ENCODE measurements at places on chromosomes 5 and 9.

DNA sequence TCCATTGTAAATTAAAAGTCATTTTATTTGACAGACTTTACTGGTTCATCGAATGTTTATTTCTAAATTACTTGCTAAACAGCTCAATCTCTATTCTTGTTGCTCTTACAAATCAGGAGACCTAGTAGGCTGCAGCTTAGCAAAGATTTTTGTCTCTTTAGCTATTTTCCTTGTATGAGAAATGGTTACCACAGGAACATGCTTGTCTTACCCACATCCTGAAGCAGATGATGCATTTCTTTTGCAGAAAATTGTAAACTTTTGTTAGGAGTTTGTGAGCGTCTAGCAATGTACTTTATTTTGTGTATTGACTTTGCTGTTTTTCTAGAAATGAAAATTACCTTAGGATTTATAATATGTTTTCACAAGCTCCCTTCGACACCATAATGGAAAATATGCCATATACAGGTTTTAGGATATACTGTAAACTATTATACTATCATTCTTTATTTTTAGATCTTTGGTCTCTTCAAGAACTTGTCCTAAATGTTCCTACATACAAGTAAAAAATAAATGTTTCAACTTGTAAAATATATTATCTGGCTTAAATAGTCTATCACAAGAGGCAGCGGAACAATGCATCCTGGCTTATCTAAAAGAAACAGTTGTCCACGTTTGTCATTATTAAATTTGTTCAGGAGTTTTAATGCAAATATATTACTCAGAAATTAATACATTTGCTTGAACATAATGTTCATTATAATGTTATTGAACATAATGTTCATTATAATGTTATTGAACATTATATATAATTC is 54.1 kb downstream of the SPEF2 start:
- no peak for DNase-seq

- DNase-seq: no peak
Observed at GRCh38 chr5:17796757-17797396, 162.6 kb downstream of the TAF11L14 start.

DNA sequence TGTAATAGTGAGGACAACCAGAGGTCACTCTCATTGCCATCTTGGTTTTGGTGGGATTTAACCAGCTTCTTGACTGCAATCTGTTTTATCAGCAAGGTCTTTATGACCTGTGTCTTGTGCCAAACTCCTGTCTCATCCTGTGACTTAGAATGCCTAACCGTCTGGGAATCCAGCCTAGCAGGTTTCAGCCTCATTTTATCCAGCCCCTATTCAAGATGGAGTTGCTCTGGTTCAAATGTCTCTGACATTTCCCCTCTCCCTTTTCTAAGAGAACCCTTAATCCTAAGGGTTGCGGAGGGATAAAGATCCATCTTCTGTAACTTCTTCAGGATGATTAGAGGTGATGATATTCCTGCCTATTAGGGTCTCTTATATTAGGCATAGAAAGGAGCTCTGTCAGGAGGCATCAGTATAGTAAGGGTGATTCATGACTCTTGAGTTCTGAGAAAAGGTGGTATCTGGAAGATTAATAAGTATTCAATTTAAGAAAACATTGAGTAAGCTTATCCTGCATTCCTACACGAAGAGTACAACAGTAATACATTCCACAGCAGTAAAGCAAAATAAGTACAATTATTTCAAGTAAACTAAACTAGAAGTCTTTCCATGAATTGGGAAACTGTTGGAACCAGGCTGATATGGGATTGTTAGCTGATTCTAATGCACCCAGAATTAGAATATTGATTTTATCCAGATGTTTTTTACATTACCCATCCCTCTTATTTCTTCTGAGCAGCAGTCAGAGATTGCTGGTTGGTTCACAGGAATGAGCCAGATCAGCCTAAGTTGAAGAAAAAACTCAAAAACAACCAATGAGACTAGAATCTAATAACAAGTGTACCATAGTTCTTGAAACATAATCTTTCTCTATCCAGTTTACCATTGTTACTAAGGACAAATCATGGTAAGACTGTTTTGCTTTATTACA is 39.9 kb downstream of the SHC3 start:
- DNase-seq: no peak

DNA sequence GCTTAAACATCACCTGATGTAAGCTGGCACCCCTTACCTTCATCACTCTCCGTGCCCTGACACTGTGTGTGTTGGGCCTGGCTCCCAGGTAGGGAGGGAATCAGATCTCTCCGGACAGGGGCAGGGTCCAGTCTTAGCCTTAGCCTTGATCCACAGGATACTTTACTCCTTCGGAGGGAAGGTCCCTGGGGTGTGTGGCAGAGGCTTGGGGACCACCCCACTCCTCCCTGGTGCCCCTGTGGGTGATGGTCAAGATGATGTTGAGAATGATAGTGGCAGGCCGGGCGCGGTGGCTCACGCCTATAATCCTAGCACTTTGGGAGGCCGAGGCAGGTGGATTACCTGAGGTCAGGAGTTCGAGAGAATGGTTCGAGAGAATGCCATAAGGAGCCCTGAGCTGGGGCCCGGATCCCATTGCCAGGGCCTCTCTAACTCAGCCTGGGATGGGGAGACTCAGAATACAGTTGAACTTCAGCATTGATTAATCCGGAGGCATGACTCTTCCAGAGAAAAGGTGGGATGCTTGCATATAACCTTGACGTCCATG is 269.5 kb downstream of the HSPA4 start:
- no peak for DNase-seq

DNA sequence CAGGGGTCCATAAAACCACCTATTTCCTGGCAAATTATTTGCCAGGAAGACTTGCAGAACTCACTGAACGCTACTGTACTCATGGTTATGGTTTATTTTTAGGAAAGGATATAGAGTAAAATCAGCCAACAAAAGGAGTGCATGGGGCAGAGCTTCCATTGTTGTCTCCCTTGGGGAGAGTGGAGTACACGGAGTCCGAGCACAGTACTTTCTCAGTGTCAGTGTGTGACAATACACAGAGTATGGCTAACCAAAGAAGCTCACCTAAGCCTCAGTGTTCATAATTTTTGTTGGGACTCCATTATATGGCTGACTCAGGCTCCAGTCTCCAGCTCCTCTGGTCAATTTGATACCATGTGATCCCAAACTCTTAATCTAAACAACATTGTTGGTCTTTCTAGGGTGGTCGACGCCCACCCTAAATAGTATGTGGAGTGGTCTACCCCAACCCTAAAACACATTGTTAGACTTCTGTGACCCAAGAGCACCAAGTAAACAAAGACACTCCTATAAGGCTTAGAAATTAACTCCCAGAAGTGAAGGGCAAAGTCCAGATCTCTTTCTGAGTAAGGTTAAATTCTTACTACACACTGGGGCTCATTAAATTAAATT is 74.9 kb downstream of the SLC44A1 start:
- no peak for DNase-seq

- DNase-seq: no peak
Observed at GRCh38 chr9:84808416-84808815, 138.9 kb downstream of the NTRK2 start.

GRCh38 chr5:80117446-80117845 is 82.3 kb downstream of the THBS4 start:
- no peak for DNase-seq

- no peak for DNase-seq
Observed at GRCh38 chr9:136142414-136142796, 23.7 kb upstream of the TMEM250 start.

DNA sequence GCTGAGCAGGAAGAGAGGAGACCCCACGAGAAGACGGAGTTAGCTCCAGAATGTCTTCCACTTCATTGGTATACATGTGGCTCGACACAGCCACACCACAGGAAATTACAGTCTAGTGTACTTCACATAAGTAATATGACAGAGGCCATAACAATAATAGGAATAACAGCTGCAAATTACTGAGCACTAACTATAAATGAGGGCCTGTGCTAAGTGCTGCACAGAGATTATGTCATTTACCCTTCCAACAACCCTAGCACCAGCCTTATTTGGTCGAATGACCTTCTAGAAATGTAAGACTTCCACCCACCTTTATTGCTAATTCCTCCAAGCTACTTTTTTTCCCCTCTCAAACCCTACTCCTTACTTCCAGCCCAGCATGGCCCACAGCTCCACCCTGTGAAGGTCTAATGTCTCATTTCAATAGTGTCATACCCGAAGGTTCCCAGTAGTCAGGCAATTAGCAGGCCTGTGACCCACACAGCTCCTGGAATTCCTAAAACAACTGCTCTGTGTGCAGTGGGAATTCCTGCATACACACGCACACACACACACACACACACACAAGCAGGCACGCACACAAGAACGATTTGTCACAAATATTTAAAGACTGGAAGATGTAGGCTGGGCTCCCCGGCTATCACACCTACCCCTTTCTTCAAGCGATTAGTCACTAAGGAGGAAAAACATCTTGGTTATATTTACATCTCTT is 134.5 kb downstream of the FRMD3 start:
- DNase-seq: no peak

DNA sequence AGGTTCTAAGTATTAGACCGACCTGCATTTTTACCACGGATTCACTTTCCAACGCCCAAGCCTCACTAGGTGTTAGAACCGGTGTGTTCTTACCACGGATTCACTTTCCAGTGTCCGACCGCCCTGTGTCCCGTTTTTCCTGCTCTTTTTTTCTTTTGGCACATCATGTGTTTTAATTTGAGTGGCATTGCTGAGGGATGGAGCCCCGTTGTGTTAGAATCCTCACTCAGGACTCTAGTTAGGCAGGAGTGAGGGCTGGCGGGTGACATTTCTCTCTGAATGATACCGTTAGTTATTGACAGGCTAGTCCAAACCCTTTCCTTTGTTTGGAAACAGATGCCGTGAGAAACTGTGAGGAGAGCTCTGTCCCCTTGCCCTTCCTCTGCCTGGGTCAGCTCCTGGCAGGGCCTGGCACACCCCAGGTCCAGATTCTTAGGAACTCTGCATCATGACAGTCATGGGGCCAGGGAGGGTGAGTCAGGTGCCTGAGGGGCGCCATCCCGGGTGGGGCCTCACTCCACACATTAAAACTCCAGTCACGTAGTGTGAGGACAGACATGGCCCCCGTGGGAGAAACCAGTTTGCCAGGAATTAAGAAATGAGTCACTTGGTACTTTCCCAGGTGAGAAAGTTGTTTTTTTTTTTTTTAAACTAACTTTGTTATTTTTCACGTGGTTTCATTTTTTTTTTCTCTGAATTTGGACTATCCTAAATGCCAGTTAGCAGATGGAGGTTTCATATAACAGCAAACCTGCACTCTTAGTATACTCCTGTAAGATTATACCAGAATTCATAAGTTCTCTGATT is 15.8 kb downstream of the EXOC3 start:
- DNase-seq: no peak

- DNase-seq: no peak
Observed at GRCh38 chr9:621201-621855, 220.2 kb upstream of the DMRT1 start.

- no peak for DNase-seq
Observed at GRCh38 chr9:97807681-97808080, 45.3 kb upstream of the FOXE1 start.

DNA sequence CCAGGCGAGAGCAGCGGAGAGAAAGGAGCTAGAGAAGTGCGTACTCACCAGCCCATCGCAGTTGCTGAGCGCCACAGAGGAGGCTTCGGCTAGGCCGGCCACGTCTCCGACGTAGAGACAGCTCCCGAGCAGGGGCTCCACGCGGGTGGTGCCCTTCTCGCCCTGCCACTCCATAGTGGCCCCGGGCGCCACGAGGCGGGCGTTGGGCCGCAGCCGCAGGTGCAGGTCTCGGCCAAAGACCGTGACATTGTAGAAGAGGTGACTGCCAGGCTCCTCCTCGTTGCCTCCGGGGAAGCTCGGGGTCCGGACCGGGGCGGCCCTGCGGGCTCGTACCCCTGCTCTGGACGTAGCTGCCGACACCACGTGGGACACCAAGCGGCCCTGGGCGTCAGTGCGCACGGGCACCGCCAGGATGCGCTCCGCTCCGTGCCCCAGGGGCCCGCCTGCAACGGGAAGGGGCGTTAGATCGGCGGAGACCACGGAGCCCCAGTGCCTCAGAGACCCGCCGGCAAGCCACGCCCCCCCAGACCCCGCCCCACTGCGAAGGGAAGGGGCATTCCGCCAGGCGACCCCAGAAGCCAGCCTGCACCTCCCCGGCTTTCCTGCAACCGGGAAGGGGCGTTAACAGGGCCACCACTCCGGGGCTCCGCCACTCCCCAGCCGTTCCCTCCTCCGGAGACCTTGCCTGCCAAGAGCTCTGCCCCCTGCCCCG is 1.4 kb downstream of the ADAMTS2 start:
- DNase-seq: peak; percentile 86

DNA sequence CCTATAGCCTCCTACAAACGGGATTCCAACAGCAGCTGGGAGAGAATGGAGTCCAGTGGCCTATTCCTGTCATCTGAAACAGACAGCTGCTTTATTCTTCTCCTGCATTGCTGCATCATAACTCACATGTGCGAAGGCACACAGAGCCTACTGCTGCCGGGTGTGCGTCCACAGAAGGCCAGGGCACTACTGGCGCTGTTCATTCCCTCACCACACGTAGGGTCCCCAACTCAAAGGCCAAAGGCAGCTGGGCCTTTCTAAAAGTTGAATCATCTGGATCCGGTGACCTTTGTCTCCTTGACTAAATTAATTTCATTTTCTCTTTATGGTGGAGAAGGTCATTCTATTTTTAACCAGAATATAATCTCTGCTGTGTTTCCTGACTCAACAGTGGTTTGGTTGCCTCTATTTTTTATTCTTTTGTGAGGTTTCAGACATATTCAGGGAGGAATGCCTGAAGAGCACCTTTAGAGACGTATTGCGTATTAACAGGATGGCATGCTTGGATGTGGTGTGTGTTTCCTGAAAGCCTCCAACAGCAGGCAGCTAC is 10.8 kb upstream of the SPATA24 start:
- DNase-seq: no peak

GRCh38 chr9:318646-319045 is 104.0 kb downstream of the DOCK8 start:
- DNase-seq: no peak

DNA sequence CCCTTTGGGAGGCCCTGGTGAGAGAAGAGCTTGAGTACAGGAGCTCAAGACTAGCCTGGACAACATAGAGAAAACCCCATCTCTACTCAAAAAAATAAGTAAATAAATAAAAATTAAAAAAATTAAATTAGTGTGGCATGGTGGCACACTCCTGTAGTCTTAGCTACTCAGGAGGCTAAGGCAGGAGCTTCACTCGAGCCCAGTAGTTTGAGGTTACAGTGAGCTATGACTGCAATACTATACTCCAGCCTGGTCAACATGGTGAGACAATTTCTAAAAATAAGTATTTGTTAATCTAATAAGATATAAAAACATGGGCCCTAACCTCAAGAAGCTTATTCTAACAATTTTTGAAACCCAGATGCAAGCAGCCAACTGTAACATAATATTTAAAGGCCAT is 7.6 kb downstream of the RNF38 start:
- no peak for DNase-seq

GRCh38 chr9:36314740-36315139 is 56.5 kb upstream of the GNE start:
- DNase-seq: no peak

DNA sequence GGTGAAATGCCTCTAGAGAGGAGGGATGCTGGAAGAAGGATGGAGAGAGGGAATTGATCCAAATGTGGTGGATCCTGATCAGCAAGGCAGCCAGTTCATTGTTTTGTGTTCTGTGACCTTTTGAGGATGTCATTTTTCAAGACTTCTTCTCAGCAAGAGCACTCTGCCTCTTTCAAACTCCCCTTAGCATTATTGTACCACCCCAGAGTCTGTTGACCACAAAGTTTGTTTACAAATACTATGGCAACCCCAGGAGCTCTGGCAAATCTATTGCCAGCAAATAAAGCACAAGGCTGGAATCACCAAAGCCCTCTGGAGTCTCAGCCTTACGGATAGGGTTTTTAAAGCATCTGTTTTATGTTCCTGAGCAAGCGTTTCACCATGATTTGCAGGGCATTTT is 76.2 kb upstream of the SLC1A3 start:
- no peak for DNase-seq

- DNase-seq: no peak
Observed at GRCh38 chr9:36842560-36843530, 191.2 kb downstream of the PAX5 start.
